Activated CD8-positive, alpha-beta T cell treated with anti-CD3 and anti-CD28 coated beads, Interleukin-2, amount 10 ng/mL, durations not matched to agents 7 days and 5 days (primary cell): ENCODE measurements at places on chromosomes 3 and 15. TPM values are rescaled to one million over a fixed set of nuclear protein-coding genes. Genes with fewer than 3 reads are reported as not detected.

The LRRK1 gene
- 0.66 TPM for total RNA-seq

DNA sequence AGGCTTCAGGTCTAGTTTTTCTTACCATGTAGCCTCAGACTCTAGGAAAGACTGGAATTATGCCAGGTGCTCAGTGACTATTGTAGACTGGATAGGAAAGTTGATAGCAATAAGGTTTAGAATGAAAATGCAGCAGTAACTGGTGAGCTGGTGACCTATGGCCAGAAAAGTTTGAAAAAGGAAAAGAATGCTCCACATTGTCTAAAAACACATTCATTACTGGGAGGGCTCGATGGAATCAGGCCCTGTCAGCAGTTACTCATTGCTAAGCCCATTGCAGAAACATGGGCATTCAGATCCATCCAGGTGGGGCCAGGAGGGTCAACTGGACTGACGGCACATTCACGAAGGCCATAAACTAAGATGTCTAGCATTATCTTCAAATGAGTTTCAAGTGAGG is 8.7 kb upstream of the MBNL1 start:
- H3K27ac ChIP-seq: peak overlapping the region; percentile 63
- peaks cover 77% of the 10 kb centered on the region for H3K4me1 ChIP-seq
- H3K27me3 ChIP-seq: no peaks in the 10 kb centered on the region
- H3K4me3 ChIP-seq: peak overlapping the region; percentile 10

The CHSY1 gene
- total RNA-seq: 46.4 TPM

DNA sequence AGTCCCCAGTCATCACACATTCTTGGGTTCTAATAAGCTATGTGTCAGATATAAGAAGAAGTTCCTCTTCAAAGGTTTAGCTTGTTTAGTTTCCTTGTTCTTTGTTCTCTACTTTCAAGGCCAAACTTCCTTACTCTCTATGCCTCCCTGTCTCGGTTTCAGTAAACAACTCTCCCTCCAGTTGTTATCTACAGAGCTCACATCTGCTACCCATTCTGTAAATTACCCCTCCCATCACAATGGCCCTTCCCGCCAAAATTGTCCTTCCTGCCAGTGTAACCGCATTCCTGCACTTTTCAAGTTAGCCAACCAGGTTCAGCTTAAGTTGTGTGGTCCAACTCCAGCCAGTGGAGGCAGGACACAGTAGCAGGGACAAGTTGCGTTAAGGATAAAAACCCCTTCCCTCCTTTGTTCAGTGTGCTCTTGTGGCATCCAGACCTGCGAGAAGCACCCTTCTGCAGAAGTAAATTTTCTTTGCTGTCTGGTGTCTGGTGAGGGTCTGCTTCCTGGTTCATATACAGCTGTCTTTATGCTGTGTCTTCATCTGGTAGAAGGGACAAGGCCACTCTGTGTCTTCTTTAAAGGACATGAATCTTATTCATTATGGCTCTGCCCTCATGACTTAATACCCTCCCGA is 342.1 kb upstream of the GRM7 start:
- H3K4me3 ChIP-seq: no peak overlapping the region
- no peaks in the 10 kb centered on the region for H3K36me3 ChIP-seq
- no peak for DNase-seq
- H3K27ac ChIP-seq: no peak overlapping the region

GRCh38 chr3:87219611-87220010 is 7.5 kb upstream of the CHMP2B start:
- no peaks in the 10 kb centered on the region for H3K36me3 ChIP-seq
- H3K4me3 ChIP-seq: no peak overlapping the region
- no peak for DNase-seq
- H3K4me1 ChIP-seq: no peaks in the 10 kb centered on the region
- H3K27me3 ChIP-seq: peaks cover 22% of the 10 kb centered on the region

The CCRL2 gene
- 11.2 TPM for total RNA-seq

DNA sequence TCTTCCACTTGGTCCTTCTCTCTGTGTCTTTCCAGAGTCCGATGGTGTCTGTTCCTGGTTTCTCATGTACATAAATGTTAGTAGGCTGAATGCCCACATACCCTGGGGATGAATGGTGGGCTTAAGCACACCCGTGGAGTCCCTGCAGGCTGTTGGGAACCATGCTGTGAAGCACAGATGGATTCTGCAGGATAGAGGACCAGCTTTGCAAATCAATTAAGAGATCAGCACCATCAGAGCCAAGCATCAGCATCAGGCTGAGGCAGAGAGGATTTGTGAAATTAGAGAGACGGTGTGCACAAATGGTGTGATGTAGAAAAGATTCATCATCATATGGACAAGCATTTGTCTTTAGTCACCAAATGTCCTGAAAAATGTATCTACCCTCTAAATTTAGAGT is 127.1 kb downstream of the SV2B start:
- H3K27me3 ChIP-seq: peaks cover 12% of the 10 kb centered on the region
- no peak for DNase-seq
- H3K4me3 ChIP-seq: no peak overlapping the region
- no peaks in the 10 kb centered on the region for H3K4me1 ChIP-seq

DNA sequence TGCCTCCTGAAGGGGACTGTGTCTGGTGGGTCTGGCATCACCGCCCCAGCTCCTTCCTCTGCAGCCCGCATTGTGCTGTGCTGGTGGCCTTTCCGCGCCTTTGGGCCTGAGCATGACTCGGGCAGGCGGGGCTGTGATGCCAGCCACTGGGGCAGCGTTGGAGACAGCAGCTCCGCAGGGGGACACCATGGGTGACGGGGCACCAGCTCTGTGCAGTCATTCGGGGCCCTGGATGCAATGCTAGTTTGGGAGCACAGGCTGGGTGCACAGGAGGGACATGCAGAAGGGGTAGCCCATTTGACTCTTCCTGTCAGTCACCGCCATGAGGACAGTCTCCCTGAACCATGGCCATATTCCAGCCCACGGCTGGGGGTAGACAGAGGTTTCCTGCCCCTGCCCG is 83.8 kb upstream of the SNRPA1 start:
- H3K27me3 ChIP-seq: peaks cover 4% of the 10 kb centered on the region
- H3K4me3 ChIP-seq: no peak overlapping the region
- H3K36me3 ChIP-seq: no peaks in the 10 kb centered on the region
- peaks cover 21% of the 10 kb centered on the region for H3K4me1 ChIP-seq
- DNase-seq: no peak

The FANCD2OS gene
- not detected for total RNA-seq

The SLC30A4 gene
- 2.3 TPM for total RNA-seq

GRCh38 chr3:150870406-150870805 is 34.8 kb downstream of the MINDY4B start:
- no peak overlapping the region for H3K27ac ChIP-seq
- DNase-seq: no peak
- H3K36me3 ChIP-seq: no peaks in the 10 kb centered on the region
- H3K4me3 ChIP-seq: no peak overlapping the region
- peaks cover under 1% of the 10 kb centered on the region for H3K4me1 ChIP-seq
- peaks cover 14% of the 10 kb centered on the region for H3K27me3 ChIP-seq

DNA sequence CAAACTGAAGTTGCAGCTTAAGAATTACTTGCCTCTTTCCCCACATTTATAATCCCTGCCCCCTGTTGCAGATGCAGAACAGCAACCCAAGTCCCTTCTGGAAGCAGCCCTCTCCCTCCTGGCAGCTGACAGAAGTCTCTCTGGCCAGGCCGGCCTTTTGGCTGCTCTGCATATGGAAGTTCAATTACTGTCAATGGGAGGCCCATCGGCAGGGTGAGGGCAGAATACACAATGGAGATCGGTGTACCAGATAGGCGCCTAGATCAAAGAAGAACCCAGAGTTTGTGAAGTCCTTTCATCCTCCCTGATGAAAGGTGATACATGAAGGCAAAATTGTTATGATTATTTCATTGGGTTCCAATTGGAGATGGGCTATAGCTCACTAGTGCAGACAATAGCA is 327.9 kb upstream of the CTNNB1 start:
- H3K27me3 ChIP-seq: no peaks in the 10 kb centered on the region
- no peaks in the 10 kb centered on the region for H3K4me1 ChIP-seq
- H3K4me3 ChIP-seq: no peak overlapping the region
- DNase-seq: no peak

The CMTM8 gene
- 2.1 TPM for total RNA-seq

The PLSCR2 gene
- total RNA-seq: not detected

The CD200R1 gene
- 6.4 TPM for total RNA-seq

DNA sequence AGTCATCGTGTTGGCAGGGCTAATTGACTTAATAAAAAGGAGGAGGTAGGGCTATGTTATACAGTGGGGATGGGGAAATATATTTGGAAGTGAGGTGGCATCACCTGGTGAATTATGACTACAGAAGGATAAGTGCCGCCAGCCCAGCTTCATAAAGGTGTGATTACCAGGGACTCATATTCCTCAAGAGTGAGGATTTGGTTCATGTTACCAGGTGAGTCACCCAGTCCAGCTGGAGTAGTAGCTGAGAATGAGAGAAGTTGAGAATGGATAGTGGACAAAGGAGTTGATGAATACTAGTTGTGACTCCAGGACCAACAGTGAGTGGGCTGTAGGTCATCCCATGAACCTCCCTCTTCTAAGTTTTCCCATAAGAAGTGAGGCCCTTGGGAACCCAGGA is 143.0 kb upstream of the GALNT15 start:
- no peak overlapping the region for H3K27ac ChIP-seq
- H3K27me3 ChIP-seq: peaks cover 19% of the 10 kb centered on the region
- H3K4me3 ChIP-seq: no peak overlapping the region
- no peaks in the 10 kb centered on the region for H3K36me3 ChIP-seq

DNA sequence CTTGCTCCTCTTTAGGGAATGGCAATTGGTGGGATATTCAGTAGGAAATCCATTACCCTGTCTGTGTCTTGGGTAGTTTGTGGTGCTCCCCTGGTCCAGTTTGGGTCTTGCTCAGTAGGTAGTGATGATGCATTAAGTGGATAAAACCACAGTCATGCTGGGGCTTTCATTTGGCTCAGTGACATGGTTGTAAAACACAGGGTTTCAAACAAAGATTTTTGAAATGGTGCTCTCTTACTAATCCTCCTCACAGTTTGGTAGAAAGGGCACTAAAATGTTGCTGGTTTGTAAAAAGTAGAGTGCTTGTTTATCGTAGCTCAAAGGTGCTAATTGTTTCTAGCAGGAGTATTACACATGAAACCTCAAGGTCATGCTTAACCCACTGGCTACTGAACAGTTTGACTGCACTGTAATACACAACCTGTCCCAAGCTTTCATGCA is 22.9 kb downstream of the BBX start:
- H3K36me3 ChIP-seq: peaks cover 6% of the 10 kb centered on the region
- H3K27me3 ChIP-seq: no peaks in the 10 kb centered on the region
- no peak for DNase-seq

GRCh38 chr15:64153480-64154367 is 2.2 kb downstream of the SNX22 start:
- DNase-seq: peak; percentile 95
- H3K4me1 ChIP-seq: peaks cover 39% of the 10 kb centered on the region
- H3K27ac ChIP-seq: peak overlapping the region; percentile 57
- H3K27me3 ChIP-seq: peaks cover 1% of the 10 kb centered on the region

DNA sequence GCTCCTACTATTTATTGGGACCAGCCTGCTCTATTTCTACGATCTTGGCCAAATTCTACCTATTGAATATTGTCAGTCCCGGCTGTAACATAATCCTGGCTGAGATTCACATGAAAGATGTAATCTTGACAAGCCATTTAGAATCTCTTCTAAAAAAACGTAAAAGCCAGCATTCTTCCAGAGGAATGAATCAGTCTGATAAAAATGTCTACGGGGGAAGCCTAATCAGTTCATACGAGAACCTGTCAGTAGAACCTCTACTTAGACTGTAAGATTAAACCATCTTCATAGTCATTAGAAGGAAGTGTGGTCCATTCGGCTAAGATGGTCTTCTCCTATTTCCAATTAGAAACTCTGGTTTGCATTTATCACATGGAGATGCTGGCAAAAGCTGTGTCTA is 147.2 kb upstream of the WNT5A start:
- peaks cover 3% of the 10 kb centered on the region for H3K4me1 ChIP-seq
- no peak overlapping the region for H3K4me3 ChIP-seq

- H3K27me3 ChIP-seq: no peaks in the 10 kb centered on the region
- H3K27ac ChIP-seq: no peak overlapping the region
- H3K4me1 ChIP-seq: peaks cover 2% of the 10 kb centered on the region
- DNase-seq: no peak
- H3K4me3 ChIP-seq: no peak overlapping the region
- no peaks in the 10 kb centered on the region for H3K36me3 ChIP-seq
Measured at GRCh38 chr3:112382543-112383160, 49.7 kb downstream of the CD200 start.

- no peaks in the 10 kb centered on the region for H3K27me3 ChIP-seq
- H3K4me3 ChIP-seq: no peak overlapping the region
- H3K36me3 ChIP-seq: no peaks in the 10 kb centered on the region
- peak; percentile 9 for DNase-seq
- H3K27ac ChIP-seq: no peak overlapping the region
Measured at GRCh38 chr3:14769544-14770325, 49.0 kb upstream of the FGD5 start.

- H3K27me3 ChIP-seq: peaks cover 22% of the 10 kb centered on the region
- H3K36me3 ChIP-seq: no peaks in the 10 kb centered on the region
- no peak for DNase-seq
Measured at GRCh38 chr3:31999907-32000439, 18.4 kb downstream of the ZNF860 start.

The TGFBR2 gene
- total RNA-seq: 64.5 TPM

The NR2E3 gene
- not detected for total RNA-seq

DNA sequence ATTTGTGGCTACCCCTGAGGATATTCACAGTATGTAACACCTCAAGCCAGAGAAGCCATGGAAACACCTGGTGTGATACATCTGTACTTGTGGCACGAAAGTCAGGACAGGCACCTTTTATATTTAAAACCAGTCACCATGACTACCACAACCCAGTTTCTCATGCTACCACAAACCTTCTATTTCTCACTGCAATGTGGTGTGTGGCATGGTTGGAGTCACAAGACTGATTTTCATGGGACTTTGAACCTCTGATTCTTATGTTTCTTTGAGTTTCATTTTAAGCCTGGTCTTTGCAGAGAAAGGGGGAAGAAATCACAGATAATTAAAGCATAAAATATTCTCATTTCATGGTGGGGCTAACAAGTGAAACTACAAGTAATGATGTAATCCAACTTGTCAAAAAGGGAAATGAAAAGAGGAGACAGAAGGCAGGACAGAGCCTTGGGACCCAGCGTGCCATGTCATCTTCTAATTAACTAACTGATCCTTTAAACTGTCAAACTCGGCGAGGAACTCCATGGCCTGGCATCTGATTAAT is 175.9 kb downstream of the PDZRN3 start:
- H3K4me1 ChIP-seq: no peaks in the 10 kb centered on the region
- H3K4me3 ChIP-seq: no peak overlapping the region
- no peak overlapping the region for H3K27ac ChIP-seq
- no peaks in the 10 kb centered on the region for H3K27me3 ChIP-seq
- no peak for DNase-seq

The TMC3 gene
- total RNA-seq: not detected

The ITGA11 gene
- 0.39 TPM for total RNA-seq

The C3orf49 gene
- not detected for total RNA-seq
